ENCODE measurements at places on chromosomes 6 and 20.

DNA sequence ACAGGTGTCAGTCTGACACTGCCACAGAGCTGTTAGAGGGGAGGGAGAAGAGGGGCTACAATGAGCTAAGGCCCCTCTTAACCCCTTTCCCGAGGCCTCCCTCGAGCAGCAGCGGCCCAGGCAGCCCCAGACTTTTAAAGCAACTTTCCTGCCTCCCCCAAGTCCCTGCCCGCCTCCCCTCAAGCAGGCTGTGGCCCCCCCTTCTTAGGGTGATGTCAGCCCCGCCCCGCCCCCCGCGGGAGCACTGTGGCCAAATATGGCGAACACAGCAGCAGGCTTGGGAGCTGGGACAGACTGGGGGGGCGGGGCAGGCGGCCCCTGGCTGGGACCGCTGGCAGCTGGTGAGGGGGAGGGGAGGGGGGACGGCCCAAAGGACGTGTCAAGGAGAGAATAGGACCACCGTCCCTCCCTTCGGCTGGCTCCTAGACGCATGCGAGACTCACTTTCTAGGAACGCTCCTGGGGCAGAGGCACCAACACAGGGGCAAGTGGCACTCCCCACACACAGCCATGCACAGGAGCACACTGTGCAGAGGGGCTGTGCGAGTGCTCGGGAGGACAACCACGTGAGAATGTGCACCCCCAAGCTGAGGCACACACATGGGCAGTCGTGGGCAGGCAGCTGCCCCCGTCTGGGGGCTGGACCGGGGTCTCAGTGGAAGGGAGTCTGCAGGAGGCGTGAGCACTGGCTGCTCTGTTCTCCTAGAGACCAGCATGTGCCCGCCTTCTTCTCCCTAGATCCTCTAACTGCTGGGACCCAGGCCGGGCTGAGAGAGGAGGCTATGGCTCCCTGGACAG lies 6.7 kb downstream of the TEAD3 start:
- DNase-seq = no peak

GRCh38 chr6:151096255-151096612 lies 143.5 kb upstream of the AKAP12 start:
- DNase-seq = no peak

DNA sequence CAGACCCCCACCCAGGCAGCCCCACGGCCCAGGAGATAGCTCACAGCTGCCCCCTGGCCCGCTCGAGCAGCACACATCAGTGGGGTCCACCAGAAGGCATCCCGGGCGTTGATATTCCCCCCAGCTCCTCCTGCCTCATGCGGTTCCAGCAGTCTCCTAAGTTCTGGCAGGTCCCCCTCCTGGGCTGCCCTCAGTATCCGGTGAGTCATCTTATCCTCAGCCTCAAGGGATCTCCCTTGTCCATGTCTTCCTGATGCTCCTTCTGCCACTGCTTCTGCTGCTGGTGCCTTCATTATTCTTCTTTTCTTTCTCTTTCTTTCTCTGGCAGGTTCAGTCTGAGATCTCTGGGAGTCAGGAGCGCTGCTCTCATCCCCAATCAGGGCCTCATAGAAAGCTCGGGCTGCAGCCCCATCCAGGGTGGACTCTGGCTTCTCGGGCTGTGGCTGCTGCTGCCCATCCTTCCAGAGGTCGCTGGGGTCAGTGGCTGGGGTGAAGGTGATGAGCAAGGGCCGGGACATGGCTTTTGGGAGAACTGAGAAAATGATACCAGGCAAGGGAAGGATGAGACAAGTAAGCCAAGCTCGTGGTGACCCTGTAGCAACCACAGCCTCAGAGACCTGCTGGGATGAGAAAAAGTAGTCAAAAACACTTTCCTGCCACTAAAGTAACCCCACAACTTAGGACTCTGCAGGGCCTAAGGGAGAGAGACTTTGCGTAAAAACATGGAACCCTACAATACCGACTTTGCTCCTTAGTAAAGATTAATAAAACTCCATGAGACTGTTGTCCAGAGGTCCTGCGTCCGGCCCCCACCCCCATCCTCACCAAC lies 622 bp downstream of the GPANK1 start:
- no peak for DNase-seq

DNA sequence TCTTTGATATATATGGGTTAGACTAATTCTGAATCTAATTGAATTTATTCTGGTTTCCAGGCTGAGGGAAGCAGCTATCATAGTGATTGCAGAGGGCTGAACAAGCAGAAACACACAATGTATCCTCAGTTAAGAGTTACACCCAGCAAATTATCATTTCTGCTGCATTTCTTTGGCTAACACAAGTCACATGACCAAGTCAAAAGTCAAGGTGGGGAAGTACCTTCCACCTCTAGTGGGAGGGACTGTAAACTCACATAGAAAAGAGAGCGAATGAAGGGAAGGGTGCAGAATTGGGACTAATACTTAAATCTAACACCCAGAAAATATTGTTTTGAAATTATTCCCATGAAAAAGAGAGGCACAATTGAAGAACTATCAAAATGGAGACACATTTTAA lies 719.7 kb upstream of the MMS22L start:
- no peak for DNase-seq

- no peak for DNase-seq
These were observed 68.8 kb downstream of the UTRN start for GRCh38 chr6:144353871-144354314.

DNA sequence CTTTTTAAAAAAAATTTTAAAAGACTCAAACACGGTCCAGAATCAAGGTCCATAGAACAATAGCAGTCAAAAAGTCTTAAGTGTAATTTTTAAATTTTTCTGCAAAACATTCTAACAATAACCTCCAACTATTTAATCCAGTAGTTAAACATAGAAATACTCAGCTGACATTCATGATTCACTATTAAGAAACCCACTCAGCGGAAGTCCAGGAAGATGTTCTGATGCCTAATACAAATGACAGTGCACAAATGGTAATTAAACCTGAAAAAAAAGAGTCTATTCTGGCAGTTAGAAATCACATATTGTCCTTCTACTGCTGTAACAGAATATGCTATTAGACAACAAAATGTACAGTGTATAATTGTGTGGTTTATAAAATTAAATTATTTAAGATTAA lies 128.2 kb upstream of the BMP5 start:
- DNase-seq = no peak

DNA sequence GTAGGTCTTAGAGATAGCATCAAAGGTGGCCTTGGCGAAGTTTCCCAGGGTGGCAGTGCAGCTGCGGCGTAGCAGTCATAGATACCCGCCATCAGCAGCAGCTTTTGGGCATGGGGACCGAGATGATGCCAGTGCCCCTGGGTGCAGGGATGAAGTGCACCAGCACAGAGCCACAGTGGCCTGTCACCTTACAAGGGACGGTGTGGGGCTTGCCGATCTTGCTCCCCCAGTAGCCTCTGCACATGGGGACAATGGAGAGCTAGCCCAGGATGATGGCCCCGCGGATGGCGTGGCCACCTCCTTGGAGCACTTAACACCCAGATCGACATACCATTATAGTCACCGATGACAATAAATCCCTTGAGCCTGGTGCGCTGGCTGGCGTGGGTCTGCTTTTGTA lies 195.5 kb downstream of the ZMYND8 start:
- no peak for DNase-seq

DNA sequence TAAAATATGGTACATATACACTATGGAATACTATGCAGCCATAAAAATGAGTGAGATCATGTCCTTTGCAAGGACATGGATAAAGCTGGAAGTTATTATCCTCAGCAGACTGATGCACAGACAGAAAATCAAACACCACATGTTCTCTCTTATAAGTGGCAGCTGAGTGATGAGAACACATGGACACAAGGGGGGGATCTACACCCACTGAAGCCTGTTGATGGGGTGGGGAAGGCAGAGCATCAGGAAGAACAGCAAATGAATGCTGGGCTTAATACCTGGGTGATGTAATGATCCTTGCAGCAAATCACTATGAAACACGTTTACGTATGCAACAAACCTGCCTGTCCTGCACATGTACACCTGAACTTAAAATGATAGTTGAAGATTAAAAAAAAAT lies 71.3 kb downstream of the MANEA start:
- no peak for DNase-seq

DNA sequence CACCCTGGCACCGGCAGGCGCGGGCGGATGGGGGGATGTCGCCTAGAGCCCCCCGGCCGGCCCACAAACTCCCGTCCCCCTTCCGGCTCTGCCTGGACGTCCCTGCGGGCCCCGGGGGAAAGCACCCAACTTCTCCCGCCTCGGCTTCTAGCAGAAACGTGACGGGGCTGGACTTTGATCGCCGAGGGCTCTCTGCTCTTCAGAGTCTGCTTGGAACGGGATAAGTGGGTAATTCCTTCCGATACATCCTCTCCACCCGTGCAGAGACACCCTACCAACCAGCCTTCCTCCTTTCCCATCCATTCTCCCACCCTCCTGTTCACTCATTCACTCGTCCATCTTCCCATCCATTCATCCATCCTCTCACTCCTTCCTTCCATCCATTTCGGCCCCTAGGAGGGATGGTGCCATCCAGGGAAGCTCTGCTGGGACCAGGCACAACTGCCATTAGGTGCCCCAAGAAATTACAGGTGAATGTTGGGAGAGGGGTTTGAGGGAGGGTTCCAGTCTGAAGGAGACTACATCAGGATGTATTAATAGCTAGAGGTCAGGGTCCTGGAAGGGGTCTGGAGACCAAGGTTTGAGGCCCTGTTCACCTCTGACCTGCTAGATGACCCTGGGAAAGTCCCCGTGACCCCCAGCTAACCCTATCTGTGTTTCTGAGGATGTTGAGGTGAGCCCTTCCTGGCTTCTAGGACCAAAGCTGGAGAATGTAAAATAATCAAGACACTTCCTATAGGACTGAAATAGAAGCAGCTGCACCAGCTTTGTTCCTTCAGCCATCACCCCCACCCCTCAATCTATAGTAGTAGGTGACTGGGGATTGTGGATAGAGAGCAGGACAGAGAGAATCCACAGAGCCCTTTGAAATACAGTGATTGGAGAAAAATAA lies 538 bp downstream of the TTLL9 start:
- DNase-seq = no peak

All from hematopoietic multipotent progenitor cell treated with erythropoietin and hydrocortisone succinate and interleukin-3 and kit ligand, for 8 days (in vitro differentiated cells).